NCI-H2107 (cell line): ENCODE measurements at places on chromosomes 7 and 10.

- DNase-seq: no peak
These were observed 451.5 kb downstream of the PLXDC2 start for GRCh38 chr10:20267734-20268133.

GRCh38 chr10:116190883-116191282 lies 82.1 kb downstream of the GFRA1 start:
- no peak for DNase-seq

- DNase-seq: no peak
These were observed 76.0 kb downstream of the GPR141 start for GRCh38 chr7:37759526-37759925.

- no peak for DNase-seq
These were observed 56.2 kb upstream of the PPP2R2D start for GRCh38 chr10:131844529-131845084.

DNA sequence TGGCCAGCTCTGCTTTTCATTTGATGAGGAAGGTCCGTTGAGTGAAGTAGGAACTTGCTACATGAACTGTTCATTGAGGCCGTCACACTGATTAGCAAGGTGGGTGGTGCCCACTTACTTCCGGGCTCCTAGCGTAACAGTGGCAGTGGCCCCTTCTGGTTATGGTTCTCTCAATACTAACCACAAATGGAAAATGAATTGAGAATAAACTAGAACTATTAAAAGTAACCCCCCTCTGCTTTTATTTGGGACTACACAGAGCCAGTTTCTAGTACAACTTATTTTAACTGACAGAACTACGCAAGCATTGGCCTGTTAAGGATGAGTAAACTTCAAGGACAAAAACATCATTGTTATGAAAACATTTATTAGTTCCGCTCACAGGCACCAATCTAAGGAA lies 519.1 kb downstream of the INHBA start:
- DNase-seq: no peak

DNA sequence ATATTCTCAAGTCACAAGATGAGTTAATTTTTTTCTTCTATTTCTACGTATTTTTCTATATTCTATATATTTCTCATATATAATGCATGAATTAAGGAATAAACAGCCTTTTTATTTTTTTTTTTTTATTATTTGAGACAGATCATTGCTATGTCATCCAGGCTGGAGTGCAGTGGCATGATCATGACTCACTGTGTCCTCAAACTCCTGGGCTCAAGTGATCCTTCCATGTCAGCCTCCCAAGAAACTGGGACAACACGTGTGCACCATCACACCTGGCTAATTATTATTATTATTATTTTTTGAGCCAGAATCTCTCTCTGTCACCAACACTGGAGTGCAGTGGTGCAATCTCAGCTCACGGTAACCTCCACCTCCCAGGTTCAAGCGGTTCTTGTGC lies 1.5 kb downstream of the CLDN12 start:
- DNase-seq: no peak

- DNase-seq: no peak
These were observed 47.3 kb upstream of the PIP4K2A start for GRCh38 chr10:22761569-22762220.
